ENCODE measurements at places on chromosomes 2 and 18.

DNA sequence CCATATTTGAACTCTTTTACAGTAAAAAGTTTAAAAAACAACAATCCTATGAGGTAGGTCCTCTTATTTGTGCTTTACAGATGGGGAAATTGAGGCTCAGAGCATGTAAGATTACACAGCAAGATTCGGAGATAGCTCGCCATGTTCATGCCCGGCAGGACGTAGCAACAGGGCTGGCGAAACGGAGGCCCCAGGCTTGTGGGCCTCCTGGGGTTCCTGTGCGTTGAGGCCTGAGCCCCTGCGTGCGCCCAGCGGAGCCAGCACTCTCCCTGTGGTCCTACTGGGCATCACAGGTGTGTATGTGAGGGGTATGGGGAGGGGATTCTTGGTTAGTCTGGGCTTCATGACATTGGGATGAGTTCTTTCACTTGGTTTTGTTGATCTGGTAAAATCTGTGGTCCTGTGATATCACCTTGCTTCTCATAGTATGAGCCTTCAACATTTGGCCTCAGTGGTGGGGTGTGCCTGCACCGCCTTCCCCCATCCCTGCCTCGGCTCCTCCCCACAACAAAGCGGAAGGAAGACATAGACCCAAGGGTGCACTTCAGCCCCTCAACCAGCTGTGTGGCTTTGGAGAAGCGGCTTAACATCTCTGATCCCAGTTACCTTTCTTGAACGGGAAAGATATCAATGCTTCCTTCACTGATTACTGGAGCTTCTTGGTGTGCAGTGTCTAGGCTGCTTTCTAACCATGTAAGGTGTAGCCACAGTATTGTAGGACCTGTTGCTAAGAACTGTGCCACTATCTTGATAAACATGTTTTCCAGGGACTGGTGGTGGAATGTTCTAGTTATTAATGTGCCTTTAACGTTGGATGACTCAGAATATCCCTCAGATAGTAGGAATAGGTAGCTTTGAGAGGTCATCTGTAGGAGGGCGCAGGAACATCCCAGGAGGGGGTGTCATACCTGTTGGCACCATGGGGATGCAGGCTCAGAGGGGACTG is 37.2 kb downstream of the HPCAL1 start:
- DNase-seq, result no peak

- DNase-seq, result no peak
Measured at GRCh38 chr2:231583982-231584381, 8.7 kb upstream of the TEX44 start.

- DNase-seq, result peak; percentile 50
Measured at GRCh38 chr2:164737612-164738081, 104.0 kb downstream of the COBLL1 start.

GRCh38 chr2:150424406-150424805 is 63.1 kb downstream of the RND3 start:
- DNase-seq, result no peak

GRCh38 chr2:101282980-101283379 is 25.5 kb downstream of the RNF149 start:
- DNase-seq, result no peak

- DNase-seq, result no peak
Measured at GRCh38 chr2:109166811-109167210, 37.8 kb downstream of the SH3RF3 start.

DNA sequence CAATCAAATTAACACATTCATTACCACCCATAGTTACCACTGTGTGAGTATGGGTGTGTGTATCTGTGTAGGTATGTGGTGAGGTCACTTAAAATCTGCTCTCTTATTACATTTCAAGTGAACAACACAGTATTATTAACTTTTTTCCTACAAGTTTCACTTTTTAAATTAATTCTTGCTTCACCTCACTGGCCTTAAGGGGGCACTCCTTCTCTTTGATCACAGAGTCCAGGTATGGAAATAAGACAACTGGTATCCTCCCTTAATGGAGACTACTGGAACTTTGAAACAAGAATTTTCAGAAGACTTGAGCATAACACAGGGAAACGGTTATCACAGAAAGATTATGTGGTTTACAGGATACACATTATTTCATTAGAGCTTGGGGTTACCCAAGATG is 255.8 kb downstream of the ASXL3 start:
- DNase-seq, result peak; percentile 37

DNA sequence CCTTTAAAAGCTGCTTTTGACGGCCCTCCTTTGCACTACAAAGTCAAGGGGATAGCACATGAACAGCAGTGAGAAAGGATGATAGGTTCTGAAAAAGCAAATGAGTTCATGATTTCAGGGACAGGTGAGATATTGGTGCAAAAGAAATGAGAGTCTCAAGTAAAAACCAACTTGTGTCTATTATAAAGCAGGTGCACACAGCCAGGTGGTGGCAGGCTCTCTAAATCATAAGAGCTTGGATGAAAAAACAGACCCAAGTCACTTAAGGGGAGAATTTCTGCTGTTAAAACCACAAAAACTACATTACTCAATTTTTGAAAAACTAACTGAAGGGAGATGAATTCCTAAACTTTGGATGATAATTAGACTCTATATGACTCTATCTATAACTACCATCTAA is 201.5 kb downstream of the SP3 start:
- DNase-seq, result no peak

DNA sequence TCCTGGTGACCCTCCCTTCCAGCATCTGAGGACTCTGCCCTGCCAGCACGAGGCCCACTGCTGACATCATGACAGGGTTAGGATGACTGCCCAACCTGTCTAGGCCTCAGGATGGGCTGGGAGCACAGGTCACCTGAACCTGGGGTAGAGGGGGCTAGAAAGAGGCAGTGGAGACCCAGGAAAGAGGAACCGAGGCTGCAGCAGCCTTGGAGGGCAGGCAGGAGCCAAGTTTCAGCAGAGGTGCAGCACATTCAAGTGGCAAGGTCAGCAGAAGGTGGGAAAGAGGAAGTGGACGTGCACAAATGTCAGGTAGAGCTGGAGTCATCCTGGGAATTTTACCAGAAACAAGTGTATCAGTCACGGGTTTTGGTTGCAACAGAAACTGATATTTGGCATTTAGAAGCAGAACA is 13.6 kb upstream of the RAB10 start:
- no peak for DNase-seq

DNA sequence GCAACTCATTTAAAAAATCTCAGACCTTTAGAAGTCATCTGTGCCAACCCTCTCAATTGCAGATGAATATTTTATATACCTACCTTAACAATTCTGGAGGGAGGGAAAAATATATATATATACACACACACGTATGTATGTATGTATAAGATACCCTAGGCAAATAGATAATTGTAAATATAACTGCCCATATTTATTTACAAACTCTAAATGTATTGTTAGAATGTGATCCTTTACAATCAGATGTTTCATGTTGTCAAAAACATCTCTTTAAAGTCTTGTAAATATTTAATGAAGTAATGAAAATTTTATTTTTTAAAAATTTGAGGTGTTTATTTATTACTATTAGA is 11.6 kb downstream of the ANKRD12 start:
- DNase-seq, result no peak

Data from GM12865 (cell line).